Right renal cortex interstitium (tissue), 3 donors: ENCODE measurements at places on chromosomes 5 and 9. TPM values are rescaled to one million over a fixed set of nuclear protein-coding genes. Genes with fewer than 3 reads are reported as not detected.

- DNase-seq = no peak
Measured at GRCh38 chr9:9847750-9848149, 765.1 kb downstream of the PTPRD start.

GRCh38 chr9:94792511-94792910, 66.0 kb downstream of the AOPEP start:
- no peak for DNase-seq

DNA sequence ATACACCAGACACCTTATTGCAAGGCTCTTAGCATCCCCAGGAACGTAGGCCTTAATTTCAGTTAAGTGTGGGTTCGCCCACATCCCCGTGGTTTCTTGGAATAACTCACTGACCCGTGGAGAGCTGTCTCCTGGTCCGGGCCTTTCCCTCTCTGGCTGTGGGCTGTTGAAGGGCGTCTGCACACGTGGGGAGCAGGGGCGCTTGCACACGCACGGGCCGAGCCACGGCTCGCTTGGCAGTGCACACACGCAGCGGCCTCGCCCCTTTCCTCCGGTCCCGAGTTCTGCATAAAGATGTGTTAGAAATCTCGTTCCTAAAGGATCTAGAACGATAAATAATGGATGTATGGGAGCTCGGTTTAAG, 141.9 kb downstream of the PBX3 start:
- no peak for DNase-seq

DNA sequence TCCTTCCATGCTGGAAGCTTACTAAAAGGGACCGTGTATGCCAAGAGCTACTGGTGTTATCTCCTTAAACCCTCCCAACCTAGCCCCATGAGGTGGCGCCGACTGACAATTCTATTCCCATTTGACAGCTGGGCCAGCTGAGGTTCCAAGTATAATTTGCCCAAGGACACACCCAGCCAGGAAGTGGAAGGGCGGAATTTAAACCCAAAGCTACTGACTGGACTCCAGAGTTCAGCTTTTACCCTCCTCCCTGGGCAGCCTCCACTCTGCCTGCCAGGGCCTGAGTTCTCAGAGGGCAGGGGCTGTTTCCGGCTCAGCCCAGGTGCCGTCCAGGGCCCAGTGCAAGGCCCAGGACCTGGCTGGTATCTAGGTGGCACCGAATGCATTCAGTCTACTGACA, 71.8 kb downstream of the C9orf50 start:
- DNase-seq = no peak

- no peak for DNase-seq
Measured at GRCh38 chr5:28499766-28500290, 1461.4 kb upstream of the CDH9 start.

GRCh38 chr5:180305481-180305880, 13.6 kb upstream of the MAPK9 start:
- DNase-seq = no peak

DNA sequence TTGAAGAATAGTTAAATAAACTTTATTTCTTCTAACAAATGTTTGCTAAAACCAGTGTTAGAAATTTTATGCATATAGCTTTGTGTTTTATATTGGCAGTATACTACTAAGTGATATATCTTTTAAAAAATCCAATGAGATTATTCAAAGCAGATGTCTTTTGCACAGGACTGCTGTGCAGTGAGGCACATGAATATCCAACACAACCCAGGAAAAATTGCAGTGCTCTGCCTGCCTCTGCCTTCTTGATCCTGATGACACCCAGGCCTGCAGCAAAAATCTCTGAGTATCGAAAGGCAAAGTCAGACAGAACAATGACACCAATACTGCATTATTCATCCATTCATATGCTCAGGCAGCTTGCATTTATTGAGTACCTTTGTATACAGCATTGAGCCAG, 1076.5 kb upstream of the ARRDC3 start:
- no peak for DNase-seq

DNA sequence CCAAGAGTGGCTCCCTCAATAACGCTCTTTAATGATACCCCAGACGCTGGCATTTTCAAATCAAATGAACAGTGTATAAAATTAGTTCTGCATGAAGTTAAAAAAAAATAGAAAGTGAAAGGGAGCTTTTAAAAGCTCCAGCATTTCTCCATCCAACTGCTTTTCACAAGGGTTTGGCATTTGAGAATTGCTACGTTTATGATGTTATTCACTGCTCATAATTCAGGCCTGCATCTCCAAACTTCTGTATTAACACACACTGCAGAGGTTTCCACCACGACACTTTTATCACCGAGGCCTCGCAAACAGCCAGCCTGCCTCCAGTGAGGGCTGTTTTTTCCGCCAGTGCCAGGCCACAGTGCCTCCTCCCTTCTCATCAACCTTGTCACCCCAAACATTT, 205.5 kb upstream of the EFNA5 start:
- no peak for DNase-seq

DNA sequence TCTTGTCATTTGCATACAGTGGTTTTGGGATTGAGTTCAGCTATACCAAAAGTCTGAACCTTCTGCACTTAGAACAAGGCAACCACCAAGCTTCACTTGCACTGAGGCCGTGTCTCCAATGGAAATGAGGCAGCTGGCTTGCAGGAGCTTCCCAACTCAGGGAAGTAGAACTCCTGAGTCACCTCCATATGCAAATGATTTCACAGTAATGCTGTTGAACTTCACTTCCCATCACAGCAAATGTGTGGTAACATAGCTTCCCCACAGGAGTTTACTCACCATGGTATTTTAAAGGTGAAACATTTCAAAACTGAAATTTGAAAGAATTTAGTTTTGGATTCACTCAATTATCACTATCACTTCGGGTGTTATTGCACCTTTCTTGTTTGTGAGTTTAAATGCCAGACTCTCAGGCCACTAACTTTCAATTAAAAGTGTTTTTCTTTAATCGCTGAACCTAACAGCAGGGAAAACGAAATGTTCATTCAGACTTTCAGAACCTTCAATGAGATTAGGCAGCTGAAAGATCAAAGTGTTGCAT, 9.0 kb downstream of the CD274 start:
- no peak for DNase-seq

DNA sequence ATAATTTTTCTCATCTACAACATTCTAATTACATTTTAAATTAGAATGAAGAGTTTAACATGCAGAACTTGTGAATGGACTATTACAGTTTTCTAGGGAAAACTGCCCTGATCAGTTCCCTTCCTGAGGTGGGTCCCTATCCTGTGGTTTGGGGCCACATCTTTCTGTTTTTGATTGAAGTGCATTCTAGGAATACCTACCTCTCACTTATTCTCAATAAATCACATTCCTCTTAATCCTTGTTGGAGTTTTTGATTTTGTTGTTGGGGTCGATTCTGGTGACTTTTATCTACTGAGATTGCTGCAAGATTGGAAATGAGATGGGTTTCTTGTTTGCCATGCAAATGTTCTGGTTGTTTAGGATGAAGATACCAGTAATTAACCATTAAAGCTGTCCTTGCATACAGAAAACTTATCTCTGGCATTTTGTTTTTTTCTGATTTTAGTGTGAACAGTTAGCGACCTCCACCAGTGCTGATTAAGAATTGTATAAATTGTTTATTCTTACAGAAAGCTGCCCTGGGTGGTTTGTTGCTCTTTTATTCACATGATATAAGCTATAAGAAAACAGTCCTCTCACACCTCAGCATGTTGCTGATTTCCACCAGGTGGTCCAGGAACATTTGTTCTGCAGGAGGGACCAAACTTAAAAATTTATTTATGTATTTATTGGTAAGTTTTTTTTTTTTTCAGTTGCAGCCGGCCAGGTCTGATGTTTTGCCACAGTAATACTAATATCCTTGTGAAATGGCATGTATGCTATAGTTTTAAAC, 269.9 kb downstream of the FANCC start:
- no peak for DNase-seq

TAF1L gene
- 0.10 TPM for polyA plus RNA-seq

DNA sequence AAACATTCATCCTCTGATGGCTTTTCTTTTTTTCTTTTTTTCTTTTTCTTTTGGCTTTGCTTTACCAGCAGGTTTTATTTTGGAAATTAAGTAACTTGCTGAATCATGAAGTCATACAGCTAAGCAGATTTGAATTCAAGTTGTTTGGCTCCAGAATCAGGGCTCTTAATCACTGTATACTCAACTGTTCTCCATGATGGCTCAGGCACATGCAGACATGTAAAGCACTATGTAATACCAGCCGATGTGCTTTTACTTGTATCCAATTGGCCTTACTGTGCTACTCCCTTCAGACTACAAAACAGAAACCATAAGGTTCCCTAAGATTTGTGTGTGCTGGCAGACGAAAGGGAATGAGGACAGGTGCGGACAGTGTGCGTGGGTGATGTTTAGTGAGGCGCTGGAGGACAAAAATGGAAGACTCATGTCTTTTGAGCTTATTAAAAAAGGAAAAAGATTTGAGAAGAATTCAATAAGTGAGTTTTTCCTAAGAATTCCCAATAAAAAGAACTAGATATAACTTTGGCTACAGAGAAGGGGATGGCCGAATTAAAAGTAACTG, 44.7 kb upstream of the OTP start:
- no peak for DNase-seq

SHISAL2B gene
- polyA plus RNA-seq = 0.34 TPM

DNA sequence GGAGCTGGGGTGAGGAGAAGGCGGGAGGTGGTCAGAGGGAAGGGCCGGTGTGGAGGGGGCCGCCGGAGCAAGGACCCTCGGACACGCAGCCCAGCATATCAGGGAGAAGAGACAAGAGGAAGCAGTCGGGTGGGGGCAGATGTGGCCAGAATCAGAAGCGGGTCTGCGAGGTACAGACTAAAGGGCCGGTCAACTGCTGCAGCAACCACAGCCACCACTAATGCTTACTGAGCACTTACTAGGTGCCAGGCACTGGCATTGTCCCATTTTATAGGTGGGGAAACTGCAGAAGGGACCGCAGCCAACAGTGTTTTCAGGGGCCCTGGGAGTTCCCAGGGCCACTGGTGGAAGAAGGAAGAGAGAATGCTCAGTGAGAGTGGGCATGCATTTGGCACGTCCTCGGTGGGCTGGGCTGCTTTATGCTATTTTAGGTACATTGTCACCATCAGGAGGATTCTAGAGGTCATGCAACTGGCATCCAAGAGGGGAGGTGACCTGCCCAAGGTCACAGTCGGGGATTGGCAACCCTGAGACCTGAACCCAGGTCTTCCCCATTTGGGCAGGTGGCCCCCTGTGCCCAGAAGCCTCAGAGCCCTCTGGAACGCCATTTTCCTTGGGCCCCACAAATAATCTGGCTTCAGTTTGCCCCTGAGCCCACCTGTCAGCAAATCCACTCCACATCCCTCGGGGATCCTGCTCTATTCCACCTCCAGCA, 53.4 kb downstream of the DUSP1 start:
- DNase-seq = no peak

SPINK13 gene
- 0.17 TPM for polyA plus RNA-seq

CMYA5 gene
- polyA plus RNA-seq = 14.0 TPM

GRCh38 chr5:135217669-135218485, 181.2 kb downstream of the MACROH2A1 start:
- no peak for DNase-seq

GRCh38 chr5:172791286-172791685, 20.3 kb upstream of the DUSP1 start:
- no peak for DNase-seq

GRCh38 chr9:137314561-137315560, 12.8 kb upstream of the NRARP start:
- no peak for DNase-seq

DNA sequence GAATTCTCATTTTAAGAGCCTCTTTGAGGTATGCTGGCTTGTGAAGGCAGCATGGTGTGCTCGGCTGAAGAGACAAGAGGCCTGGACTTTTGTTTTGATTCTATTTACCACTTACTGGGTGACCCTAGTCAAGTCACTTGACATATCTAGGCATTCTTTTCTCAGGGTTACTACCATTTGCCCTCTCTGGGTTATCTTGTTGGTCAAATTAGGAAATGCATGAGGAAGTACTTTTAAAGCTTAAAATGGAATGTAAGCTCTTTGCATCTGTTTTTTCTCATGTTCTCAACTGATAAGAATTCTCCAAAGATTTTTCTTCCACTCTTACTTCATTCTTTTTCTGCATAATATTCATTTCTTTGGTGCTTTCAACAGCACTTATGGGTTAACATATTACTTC, 173.1 kb downstream of the PLK2 start:
- DNase-seq = no peak

- no peak for DNase-seq
Measured at GRCh38 chr9:135210676-135211523, 123.4 kb downstream of the OLFM1 start.

- no peak for DNase-seq
Measured at GRCh38 chr5:161498531-161498930, 48.0 kb downstream of the GABRB2 start.

DNA sequence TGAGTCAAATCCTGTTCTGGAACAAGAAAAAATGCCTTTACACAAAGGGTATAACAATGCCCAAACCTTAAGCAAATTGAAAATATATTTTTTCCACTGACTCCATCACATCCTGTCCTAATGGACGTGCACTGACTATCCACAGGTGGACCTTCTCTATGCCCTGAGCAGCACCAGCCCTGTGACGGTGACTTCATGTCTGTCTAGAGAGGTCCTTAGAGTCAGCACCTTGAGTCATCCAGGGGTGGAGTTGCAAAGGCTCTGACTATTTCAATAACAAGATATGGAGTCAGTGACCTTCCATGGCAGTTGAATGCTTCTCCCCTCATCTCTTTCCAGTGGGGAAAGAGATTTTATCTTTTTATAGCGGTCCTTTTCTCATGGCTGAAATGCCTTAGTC, 78.0 kb downstream of the YIPF5 start:
- no peak for DNase-seq
